ENCODE measurements at places on chromosomes 3 and 15.

- no peak for DNase-seq
Measured at GRCh38 chr3:189316296-189317019, 144.7 kb downstream of the TPRG1 start.

- no peak for DNase-seq
Measured at GRCh38 chr3:64105816-64106215, 82.5 kb upstream of the PSMD6 start.

- no peak for DNase-seq
Measured at GRCh38 chr3:128473180-128473519, 6.5 kb upstream of the DNAJB8 start.

DNA sequence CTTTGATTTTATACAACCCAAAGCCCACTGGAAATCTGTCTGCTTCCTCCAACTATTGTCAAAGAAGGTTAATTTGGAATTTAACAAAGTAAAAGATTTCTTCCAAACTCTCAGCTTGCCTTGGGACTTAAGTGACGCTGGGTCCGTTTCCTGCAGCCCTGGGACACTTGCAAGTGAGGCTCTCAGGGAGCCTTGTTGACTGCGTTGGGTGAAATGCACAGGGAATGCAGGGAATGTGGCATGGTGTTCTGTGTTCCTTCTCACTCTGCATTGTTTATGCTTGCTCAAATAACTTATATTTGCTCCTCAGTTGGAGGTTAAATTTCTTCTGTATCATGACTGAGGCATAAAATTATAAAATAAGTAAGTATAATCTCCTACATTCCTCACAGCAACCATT lies 60.9 kb upstream of the TJP1 start:
- DNase-seq: no peak

DNA sequence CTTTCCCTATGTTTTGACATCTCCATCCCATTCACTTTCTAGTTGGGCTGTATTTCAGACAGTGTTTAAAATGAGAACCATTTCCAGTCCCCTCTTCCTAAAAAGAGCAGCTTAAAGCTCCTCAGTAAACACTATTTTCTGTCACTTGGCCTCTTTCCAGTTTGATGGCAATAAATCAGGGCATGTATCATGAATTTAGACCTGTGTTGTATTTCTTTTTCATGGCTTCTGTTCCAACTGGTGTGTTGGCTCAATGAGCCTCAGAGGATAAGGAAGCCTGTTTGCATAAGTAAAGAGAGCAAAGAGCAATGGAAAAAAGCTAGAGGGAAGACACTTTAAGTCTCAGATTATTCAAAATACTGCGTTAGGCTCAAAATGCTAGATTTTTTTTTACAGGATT lies 7.2 kb downstream of the CCDC80 start:
- DNase-seq: no peak

GRCh38 chr15:47609693-47610092 lies 107.6 kb upstream of the SEMA6D start:
- no peak for DNase-seq

- no peak for DNase-seq
Measured at GRCh38 chr3:46417841-46418611, 11.0 kb downstream of the CCRL2 start.

- no peak for DNase-seq
Measured at GRCh38 chr15:35195031-35195430, 109.9 kb upstream of the NANOGP8 start.

DNA sequence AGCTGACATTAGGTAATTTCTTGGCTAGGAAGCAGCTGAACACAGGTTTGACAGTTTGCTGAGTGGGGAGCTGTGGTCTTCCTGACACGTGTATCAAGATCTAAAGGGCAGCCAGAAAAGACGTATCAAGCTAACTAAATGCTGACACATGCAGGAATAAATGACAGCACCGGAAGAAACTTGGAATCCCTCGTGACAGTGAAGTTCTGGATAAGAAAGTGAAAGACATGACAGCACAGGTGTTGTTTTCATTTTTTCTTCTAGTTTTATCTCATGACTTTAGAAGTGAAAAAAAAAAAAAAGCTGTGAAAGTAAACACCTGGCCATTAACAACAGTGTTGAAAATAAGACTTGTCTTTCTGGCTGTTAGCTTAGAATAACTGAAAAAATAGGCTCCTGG lies 48.7 kb downstream of the FGF7 start:
- DNase-seq: no peak

DNA sequence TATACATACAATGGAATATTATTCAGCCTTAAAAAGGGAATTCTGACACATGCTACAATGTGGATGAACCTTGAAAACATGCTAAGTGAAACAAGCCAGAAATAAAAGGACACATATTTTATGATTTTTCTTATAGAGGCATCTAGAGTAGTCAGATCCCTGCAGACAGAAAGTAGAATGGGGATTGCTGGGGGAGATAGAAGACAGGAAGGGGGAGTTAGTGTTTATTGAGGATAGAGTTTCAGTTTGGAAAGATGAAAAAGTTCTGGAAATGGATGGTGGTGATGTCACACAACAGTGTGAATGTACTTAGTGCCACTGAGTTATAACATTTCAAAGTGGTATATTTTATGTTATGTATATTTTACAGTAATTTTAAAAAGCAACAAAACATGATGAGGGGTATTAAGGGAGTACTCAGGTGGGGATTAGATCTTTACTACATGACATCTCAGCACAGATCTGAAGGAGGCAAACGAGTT lies 4.7 kb downstream of the ITPR1 start:
- DNase-seq: no peak

GRCh38 chr15:82572986-82573385 lies 32.7 kb upstream of the RPS17 start:
- DNase-seq: no peak

DNA sequence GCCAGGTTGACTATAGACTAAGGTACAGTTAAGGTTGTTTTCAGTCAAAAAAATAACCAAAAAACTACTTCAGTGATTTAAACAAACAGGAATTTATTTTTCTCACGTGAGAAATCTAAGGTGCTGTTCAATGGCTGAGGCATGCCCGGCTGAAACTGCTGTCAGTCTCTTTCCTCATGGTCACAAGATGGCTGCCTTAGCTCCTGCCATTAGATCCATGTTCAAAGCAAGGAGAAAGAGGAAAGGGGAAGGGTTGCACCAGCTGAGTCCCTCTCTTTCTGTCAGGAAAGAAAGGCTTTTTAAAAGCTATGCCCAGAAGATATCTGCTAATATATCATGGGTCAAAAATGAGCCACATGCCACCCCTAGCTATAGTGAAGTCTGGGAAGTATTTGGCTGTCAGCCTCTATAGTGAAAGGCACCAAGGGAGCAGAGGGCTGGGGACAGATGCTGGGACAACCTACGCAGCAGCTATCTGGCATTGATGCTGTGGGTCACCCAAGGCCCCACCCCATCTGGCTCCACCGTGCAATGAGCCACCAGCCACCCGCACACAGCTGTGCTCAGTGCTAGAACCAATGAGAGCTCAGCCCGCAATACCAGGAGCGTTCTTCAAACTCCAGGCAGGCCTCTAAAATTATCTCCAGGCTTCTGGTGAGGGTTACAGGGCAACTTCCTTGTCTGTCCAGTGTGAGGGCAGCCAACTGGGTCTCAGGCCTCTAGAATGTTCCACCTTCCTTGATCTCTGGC lies 64.7 kb upstream of the GATA2 start:
- no peak for DNase-seq

DNA sequence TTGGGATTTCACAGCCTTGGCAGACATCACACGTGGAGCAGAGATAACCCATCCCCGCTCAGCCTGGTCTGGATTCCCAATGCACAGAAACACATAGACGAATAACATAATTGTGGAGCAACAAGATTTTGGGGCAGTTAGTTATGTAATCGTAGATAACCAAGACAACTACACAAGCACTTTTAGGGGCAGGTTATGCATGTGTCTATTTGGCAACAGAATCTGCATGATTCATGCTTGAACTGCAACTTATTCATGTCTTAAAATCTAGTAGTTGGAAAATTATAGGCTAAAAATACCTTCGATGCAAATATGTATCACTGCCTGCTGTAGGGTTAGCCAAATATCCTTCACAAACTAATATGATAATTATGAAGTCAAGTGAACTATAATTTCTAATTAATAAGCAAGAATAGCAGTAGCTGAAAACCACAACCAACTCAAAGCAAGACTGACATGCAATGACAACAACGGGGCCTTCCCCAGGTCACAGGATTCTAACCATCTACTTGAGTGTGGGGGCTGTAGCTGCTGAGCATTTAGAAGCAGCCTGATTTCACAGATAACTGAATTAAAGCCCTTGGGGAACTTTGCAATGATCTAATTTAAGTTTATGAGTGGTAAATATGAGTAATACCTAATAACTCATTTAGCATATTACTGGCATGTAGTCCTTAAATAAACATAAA lies 31.1 kb downstream of the DGKG start:
- no peak for DNase-seq

GRCh38 chr15:35680951-35681350 lies 135.0 kb upstream of the DPH6 start:
- no peak for DNase-seq

- DNase-seq: no peak
Measured at GRCh38 chr15:90708516-90708915, 8.6 kb upstream of the BLM start.

- DNase-seq: no peak
Measured at GRCh38 chr3:77182341-77182740, 142.4 kb downstream of the ROBO2 start.

- no peak for DNase-seq
Measured at GRCh38 chr3:114451051-114451451, 157.2 kb downstream of the TIGIT start.

DNA sequence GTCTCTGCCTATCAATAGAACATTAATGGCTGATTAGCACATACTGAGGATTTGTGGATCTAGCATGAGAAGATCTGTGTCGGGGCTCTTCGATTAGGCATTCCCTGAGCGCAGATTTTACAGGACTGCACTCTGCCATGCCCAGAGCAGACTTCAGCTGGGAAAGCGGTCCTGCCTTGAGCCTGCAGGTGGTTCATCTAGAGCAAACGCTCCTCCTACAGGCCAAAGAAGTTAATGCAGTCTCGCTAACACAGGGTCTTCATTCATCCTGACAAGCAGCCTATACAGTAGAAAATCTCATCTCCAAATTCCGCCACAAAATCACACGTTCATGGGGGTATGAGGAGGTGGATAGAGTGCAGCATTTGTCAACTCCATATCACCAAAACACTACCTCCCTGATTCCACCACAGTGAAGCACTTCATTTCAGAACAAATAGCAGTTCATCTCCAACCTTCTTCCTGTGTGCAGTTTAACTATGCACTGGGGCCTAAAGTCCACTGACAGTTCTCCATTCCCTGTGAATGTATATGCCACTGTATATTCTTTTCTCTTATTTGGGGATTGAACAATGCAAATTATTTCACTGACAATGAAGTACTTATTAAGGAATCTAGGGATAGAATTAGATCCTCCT lies 405.8 kb downstream of the IGSF11 start:
- DNase-seq: no peak
